ENCODE measurements at places on chromosomes 6 and 20. TPM values are rescaled to one million over a fixed set of nuclear protein-coding genes. Genes with fewer than 3 reads are reported as not detected.

ZNF341 gene
- total RNA-seq = 1.8 TPM

GRCh38 chr6:38713812-38714211 is 1.3 kb upstream of the DNAH8 start:
- no peak for DNase-seq

DNA sequence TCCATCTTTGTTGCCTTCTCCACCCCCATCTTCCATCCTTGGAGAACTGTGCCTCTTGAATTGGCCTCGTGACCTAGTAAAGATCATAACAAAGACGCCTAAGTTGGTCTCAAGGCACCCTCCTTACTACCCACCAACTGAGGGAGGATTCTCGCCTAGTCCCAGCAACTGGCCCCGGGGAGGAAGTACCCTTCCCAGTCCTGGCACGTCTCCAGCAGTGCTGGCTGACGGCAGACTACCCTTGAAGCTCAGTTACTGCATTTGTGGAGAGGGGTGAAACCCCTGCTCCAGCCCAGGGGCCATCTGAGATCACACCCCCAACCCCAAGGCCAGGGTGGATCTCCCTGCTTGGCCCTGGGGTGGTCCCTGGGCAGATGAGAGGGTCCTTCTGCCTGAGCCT is 2.1 kb upstream of the OSBPL2 start:
- no peak for DNase-seq

DNA sequence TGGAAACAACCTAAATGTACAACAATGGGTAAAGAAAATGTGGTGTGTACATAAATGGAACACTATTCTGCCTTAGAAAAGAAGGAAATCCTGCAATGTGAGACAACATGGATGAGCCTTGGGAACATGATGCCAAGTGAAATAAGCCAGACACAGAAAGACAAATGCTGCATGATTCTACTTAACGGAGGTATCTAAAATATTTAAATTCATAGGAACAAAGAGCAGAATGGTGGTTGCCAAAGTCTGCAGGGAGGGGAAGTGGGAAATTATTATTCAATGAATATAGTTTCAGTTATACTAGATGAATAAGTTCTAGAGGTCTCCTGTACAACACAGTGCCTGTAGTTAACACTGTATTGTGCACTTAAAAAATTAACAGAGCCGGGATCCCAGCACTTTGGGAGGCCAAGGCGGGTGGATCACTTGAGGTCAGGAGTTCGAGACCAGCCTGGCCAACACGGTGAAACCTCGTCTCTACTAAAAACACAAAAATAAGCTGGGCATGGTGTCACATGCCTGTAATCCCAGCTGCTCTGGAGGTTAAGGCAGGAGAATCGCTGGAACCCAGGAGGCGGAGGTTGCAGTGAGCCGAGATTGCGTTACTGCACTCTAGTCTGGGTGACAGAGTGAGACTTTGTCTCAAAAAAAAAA is 71.4 kb upstream of the SNX9 start:
- no peak for DNase-seq

- DNase-seq = no peak
These were observed 4.7 kb upstream of the SLC17A4 start for GRCh38 chr6:25749837-25750236.

GRCh38 chr6:66094615-66095014 is 387.6 kb upstream of the EYS start:
- DNase-seq = no peak

DNA sequence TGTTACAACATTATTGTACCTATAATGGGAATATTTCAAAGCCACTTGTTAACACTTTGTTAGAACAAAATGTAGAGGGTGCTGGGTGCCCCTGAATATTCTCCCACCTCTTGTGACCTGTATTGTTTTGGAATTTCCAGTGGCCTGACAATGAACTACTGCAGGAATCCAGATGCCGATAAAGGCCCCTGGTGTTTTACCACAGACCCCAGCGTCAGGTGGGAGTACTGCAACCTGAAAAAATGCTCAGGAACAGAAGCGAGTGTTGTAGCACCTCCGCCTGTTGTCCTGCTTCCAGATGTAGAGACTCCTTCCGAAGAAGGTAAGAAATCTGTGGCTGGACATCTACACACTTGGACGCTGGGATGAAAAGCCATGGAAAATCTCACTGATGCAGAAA is 28.9 kb downstream of the PLG start:
- no peak for DNase-seq

- DNase-seq = peak; percentile 52
These were observed 4.6 kb downstream of the TMEM181 start for GRCh38 chr6:158564243-158565121.

FABP7 gene
- total RNA-seq = not detected

GRCh38 chr20:16693278-16693677 is 36.5 kb upstream of the SNRPB2 start:
- DNase-seq = no peak

DEFB132 gene
- total RNA-seq = not detected

LCA5 gene
- 6.8 TPM for total RNA-seq

RALGAPB gene
- 33.5 TPM for total RNA-seq

DNA sequence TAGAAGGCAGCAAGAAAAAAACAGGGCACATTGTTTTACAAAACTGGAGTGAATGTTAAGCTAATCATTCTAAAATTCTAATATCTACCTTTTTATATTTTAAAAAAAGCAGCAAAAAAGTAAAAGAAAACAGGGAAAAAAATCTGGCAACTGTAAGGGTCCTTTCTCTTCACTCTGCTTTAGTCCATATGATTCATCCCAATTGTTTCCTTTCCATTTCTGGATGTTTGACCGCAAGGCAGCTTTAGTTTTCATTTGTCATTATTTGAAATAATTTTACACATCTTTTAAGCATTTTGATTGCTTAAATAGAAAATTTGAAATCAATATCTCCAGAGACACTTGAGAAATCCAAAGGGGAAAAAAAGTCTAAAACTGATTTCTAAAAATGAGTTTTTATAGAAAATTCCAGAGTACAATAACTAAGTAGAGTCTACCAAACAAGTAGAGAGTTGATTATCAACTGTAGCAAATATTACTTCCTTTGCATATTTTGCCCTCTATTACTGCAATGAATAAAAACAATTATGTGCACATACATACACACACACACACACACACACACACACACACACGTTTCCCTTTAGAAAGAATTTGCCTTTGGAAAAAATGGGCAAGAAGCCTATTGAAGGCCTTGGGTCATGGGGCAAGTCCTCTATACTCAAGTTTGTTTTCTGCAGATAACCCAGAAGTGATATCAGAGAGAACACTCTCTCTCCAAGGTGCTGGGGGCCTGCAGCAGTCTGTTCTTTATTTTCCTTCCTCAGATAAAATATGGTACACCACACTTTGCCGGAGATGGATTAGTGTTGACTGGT is 259.7 kb downstream of the HACE1 start:
- DNase-seq = no peak

TSPO2 gene
- not detected for total RNA-seq

GRCh38 chr20:51487565-51488268 is 54.8 kb downstream of the NFATC2 start:
- peak; percentile 42 for DNase-seq

- no peak for DNase-seq
These were observed 39.9 kb downstream of the RCAN2 start for GRCh38 chr6:46451343-46451742.

DNA sequence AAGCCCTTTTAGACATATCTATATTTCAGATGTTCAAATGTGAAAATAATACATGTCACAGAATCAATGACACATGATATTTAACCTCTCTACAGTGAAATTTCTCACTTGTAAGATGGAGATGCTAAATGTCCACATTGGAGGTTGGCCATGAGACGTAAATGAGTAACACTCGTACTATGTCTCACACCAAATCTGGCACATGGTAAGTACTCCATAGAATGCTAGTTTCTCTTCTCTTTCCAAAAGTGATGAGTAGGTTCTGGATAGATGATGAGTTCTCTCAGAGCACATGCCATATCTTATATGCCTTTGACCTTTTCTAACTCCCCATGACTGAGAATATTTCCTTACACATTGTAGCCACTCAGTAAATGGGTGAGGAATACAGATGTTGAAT is 17.7 kb downstream of the GFOD1 start:
- DNase-seq = no peak

DNA sequence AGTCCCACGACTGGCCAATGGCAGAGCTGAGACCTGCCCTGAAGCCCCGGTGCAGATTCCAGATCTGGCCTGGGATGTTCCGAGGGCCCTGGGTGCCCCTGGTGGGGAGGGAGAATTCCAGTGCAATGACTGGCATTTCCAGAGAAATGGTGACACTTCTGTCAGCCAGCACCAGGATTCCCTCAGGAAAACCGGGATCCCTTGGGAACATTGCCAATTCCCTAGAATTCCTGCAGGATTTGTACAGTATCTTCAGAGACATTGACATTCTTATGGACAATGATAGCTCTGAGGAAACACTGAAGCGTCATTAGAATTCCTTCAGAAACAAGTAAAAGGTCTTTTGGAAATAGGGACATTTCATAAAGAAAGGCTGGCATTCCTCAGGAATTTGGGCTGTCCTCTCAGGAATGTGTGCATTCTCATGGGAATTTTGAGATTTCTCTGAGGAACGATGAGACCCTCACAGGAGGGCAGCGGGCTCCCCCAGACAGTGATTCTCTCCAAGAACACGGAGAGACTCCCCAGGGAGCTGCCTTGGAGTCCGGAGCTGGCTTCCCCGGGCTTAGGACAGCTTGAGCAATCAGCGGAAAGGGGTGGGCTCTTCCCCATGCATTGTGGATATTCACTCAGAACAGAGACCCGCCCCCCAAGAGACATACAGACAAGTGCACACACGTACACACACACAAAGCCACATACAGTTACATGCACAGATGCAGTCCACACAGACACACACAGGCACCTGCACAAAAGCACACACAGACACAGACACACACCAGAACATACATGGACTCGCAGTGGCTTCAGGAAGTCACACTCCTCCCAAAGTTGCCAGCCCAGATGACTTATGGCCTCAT is 35.2 kb upstream of the BPIFA2 start:
- DNase-seq = no peak

DNA sequence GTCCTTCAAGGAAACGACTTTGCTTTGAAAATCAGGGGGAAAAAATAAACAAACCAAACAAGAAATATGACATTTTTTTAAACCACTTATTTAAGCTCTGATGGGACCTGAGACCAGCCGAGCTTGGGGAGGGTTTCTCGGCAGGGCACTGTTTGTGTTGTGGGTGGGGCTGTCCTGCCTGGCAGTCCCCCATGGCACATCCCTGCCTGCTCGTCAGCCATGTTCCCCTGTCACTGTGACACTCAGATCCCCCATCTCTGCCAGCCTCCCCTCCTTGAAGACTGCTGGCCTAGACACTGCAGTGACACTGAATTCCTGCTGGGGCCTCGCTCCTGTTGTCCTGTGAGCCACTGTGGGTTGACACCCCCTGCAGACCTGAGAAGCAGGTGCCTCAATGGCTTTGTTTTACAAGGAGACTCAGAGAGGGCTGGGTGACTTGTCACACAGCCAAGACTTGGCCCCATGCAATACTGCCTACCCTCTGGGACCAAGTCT is 95.1 kb upstream of the PTPN1 start:
- DNase-seq = no peak

C20orf141 gene
- total RNA-seq = not detected

GRCh38 chr20:38001173-38001875 is 31.9 kb downstream of the TTI1 start:
- no peak for DNase-seq

DNA sequence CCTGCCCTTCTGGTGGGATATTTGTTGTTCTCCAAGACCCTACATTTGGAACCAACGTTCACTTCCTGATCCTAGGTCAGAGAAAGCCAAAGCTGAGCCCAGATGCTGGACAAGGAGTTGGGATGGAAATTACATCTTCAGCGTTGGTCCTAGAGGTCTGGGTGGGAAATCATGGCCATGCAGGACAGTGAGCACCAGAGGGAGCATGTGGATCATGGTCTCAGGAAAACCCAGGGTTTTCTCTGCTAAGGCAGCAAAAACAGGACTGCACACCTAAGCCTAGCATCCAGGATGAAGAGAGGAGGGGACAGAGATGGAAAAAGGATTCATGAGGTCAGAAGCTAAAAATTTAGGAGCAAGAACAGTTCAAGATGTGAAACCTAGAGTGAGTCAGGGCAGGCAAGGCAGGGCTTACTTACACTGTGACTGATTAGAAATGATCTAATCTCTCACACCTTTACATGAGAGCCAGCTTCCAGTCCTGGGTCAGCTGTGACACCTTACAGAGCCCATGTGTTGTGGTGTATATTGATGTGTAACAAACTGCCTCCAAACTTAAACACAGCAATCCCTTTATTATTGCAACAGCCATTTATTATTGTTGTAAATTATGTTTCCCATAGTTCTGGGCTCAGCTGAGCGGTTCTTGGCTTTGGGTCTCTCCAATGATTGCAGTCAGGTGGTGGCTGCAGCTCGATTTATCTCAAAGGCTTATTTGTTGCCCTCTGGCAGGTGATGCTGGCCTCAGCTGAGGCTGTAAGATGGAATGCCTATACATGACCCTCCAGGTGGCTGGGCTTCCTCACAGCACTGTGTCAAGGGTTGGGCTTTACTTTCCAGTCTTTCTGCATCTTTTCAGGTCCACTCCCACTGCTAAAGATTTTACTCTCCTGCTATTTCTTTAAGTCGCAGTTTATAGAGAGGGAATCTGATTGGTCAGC is 6.5 kb downstream of the C20orf202 start:
- no peak for DNase-seq

HMGCLL1 gene
- total RNA-seq = 0.42 TPM

DNA sequence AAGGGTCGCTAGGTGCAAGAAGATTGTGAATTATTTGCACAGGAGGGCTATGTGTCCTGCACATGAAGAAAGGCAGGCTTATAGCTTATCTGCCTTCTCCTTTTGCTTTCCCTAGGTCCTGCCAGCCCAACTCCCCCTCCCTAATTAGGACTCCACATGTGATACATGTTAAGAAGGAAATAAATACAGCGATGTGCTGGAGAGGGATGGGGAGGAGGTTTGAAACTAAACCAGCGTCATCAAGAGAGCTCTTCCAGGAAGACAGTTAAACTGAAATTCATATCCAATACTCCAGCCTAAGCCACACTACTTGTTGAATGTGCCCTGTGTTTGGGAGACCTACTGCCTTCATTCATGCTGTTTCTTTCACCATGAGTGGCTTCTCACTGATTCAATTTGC is 34.9 kb upstream of the UTRN start:
- DNase-seq = no peak

GRCh38 chr6:148629592-148630465 is 117.0 kb upstream of the UST start:
- DNase-seq = no peak

DNA sequence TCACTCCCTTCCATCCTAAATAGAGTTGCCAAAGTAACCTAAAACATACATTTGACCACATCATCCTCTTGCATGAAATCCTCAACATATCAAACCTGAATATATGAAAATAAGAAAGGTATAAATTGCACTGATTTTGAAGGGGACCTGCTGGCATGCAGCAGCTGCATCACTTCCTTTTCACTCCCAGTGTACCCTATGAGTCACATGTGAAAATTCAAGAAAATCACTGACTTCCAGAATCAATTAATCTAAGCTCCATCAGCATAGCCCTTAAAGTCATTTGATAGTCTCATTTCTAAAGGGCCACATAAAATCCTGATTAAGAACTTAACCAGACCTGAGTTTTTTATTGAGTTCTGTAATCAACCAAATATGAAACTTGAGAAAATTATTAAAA is 24.3 kb downstream of the SNX14 start:
- no peak for DNase-seq
